ENCODE measurements at places on chromosomes 11 and 22. TPM values are rescaled to one million over a fixed set of nuclear protein-coding genes. Genes with fewer than 3 reads are reported as not detected.

GRCh38 chr11:76415073-76415472 lies 29.7 kb upstream of the EMSY start:
- no peaks in the 10 kb centered on the region for H3K4me1 ChIP-seq
- H3K27ac ChIP-seq: no peak overlapping the region
- no peaks in the 10 kb centered on the region for H3K36me3 ChIP-seq

DNA sequence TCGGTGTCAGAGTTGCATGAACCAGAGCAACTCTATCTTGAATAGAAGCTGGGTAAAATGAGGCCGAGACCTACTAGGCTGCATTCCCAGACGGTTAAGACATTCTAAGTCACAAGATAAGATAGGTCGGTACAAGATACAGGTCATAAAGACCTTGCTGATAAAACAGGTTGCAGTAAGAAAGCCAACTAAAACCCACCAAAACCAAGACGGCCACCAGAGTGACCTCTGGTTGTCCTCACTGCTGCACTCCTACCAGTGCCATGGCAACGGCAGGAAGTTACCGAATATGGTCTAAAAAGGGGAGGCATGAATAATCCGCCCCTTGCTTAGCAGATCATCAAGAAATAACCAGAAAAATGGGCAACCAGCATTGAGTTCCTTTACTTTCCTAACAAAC lies 2.4 kb upstream of the KAT5 start:
- no peak overlapping the region for H3K4me3 ChIP-seq
- no peak overlapping the region for H3K27ac ChIP-seq
- H3K36me3 ChIP-seq: peaks cover 9% of the 10 kb centered on the region
- H3K4me1 ChIP-seq: peaks cover 8% of the 10 kb centered on the region

- H3K27ac ChIP-seq: no peak overlapping the region
- H3K27me3 ChIP-seq: no peaks in the 10 kb centered on the region
- H3K36me3 ChIP-seq: peaks cover 6% of the 10 kb centered on the region
- no peak for DNase-seq
- no peak overlapping the region for H3K4me3 ChIP-seq
Measured at GRCh38 chr22:37053310-37054055, 1.9 kb downstream of the KCTD17 start.

Gene MS4A5
- not detected for total RNA-seq

- H3K4me3 ChIP-seq: no peak overlapping the region
- no peak for DNase-seq
- no peak overlapping the region for H3K27ac ChIP-seq
- H3K4me1 ChIP-seq: no peaks in the 10 kb centered on the region
Measured at GRCh38 chr22:35604621-35605368, 12.3 kb downstream of the MB start.

Gene CTR9
- 29.6 TPM for total RNA-seq

Gene B4GALNT4
- 3.5 TPM for total RNA-seq

DNA sequence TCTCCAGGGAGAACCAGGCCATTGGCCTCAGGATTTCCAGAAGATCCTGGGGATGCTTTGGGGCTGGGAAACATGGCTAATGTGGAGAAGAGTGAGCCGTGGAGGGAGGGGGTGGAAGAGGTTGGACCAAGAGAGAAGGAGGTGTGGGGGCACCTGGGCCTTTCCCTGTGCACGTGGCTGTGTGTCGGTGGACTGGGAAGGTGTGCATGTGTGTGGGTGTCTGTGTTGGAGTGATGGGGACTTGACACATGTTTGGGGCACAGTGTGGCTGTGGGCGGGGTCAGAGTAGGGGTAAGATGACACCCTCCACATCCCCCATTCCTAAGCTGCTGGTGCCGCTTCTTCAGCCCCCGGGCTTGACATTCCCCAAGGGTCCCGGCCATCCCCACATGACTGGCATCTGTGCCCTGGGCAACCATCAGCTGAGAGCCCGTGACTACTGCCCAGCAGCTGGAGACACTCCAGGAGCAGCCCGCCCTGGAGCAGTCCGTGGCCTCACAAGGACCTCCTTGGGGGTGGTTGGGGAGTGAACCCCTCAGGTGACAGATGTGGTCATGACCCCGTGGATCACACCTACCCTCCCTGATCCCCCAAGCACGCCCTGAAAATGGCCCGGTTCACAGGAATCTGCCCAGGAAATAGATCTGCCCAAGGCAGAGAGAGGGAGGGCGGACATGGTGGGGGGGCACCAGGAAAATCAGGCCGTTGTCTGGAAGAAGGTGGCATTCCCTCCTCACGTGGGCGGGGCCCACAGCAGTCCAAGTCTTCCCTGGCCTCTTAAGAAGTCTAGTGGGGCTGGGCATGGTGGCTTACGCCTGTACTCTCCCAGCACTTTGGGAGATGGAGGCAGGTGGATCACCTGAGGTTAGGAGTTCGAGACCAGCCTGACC lies 34.8 kb upstream of the SOX10 start:
- no peaks in the 10 kb centered on the region for H3K4me1 ChIP-seq
- no peak for DNase-seq
- H3K36me3 ChIP-seq: no peaks in the 10 kb centered on the region
- no peak overlapping the region for H3K27ac ChIP-seq

DNA sequence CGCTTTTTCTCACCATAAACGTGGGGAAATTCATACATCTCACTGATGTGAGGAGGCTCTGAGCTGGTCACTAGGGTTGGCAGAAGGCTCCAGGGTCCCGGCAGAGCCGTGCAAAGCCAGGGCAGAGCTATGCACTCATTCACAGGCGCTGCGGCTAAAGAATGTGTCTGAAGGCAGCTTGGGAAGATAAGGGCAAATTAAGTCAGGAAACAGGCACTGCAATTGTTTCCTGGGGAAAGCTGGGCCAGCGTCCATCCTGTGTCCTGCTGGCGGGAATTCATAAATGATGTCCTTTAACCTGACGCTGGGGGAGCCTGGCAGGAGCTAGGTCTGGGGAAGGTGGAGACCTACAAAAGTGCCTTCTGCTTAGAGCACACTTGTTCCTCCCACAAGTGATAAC lies 27.6 kb downstream of the PKNOX2 start:
- H3K4me3 ChIP-seq: no peak overlapping the region
- no peaks in the 10 kb centered on the region for H3K4me1 ChIP-seq
- H3K27ac ChIP-seq: no peak overlapping the region

Gene CLDN5
- 8.9 TPM for total RNA-seq

Gene GTSE1
- total RNA-seq: 14.1 TPM

- DNase-seq: no peak
- H3K27me3 ChIP-seq: no peaks in the 10 kb centered on the region
- no peaks in the 10 kb centered on the region for H3K36me3 ChIP-seq
- no peak overlapping the region for H3K4me3 ChIP-seq
- H3K27ac ChIP-seq: no peak overlapping the region
Measured at GRCh38 chr11:133506023-133506422, 26.3 kb downstream of the OPCML start.

Gene UBE2L3
- total RNA-seq: 39.4 TPM

DNA sequence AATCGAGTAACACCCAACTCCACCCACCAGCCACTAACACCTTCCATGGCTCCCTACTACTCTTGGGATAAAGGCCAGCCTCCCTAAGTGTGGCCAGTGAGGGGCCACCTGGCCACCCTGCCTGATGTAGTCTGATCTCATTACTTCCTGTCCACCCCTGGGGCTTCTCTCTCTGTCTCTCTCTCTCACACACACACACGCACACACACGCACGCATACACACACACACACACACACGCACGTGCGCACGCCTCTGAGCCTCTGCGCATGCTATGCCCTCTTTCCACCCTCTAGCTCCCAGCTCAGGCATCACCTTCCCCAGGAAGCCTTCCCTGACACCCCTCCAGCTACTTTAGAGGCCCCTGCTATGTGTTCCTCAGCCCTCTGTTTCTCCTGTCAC lies 3.9 kb downstream of the MFNG start:
- DNase-seq: no peak
- H3K27ac ChIP-seq: no peak overlapping the region
- no peak overlapping the region for H3K4me3 ChIP-seq
- peaks cover 2% of the 10 kb centered on the region for H3K27me3 ChIP-seq
- H3K36me3 ChIP-seq: peaks cover 40% of the 10 kb centered on the region

Gene MICAL2
- total RNA-seq: 26.8 TPM

DNA sequence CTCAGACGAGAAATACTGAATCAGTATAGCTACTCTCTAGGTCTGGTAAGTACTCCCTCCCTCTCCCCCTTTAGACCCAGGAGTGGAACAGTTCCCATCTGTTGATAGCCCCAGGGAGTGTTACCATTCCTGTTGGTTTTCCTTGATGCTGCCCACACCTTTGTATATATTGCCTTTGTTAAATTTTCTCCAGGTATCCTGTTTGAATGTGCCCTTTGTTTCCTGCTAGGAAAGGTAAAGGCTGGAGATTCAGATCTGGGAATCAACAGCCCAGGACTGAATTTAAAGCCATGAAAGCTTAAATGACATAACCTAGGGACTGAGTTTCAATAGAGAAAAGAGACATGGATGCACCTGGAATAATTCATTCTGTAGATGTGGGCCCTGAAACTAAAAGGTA lies 68.3 kb downstream of the CCDC83 start:
- H3K4me3 ChIP-seq: no peak overlapping the region
- no peak for DNase-seq
- H3K4me1 ChIP-seq: no peaks in the 10 kb centered on the region
- no peaks in the 10 kb centered on the region for H3K36me3 ChIP-seq
- H3K27ac ChIP-seq: no peak overlapping the region

GRCh38 chr11:2998073-2998850 lies 6.1 kb upstream of the NAP1L4 start:
- H3K27me3 ChIP-seq: no peaks in the 10 kb centered on the region
- H3K4me3 ChIP-seq: no peak overlapping the region
- DNase-seq: no peak
- no peak overlapping the region for H3K27ac ChIP-seq
- peaks cover 31% of the 10 kb centered on the region for H3K36me3 ChIP-seq

DNA sequence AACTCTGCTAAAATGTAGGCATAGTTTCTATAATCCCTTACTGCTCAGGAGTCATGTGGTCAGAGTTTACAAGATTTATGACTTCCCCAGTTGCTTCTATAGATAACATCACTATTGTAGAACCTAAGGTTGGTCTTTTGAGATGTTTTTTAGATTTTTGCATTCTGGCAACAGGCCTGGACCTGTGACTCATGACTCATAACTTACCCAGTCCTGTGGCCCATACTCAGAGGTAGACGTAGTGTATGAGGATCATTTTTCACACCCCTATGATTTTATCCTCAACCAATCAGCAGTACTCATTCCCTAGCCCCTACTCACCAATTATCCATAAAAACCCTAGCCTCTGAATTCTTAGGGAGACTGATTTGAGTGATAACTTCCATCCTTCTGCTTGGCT lies 384.4 kb upstream of the DDI1 start:
- no peak overlapping the region for H3K4me3 ChIP-seq
- no peak overlapping the region for H3K27ac ChIP-seq
- DNase-seq: no peak
- H3K4me1 ChIP-seq: no peaks in the 10 kb centered on the region
- H3K27me3 ChIP-seq: no peaks in the 10 kb centered on the region

DNA sequence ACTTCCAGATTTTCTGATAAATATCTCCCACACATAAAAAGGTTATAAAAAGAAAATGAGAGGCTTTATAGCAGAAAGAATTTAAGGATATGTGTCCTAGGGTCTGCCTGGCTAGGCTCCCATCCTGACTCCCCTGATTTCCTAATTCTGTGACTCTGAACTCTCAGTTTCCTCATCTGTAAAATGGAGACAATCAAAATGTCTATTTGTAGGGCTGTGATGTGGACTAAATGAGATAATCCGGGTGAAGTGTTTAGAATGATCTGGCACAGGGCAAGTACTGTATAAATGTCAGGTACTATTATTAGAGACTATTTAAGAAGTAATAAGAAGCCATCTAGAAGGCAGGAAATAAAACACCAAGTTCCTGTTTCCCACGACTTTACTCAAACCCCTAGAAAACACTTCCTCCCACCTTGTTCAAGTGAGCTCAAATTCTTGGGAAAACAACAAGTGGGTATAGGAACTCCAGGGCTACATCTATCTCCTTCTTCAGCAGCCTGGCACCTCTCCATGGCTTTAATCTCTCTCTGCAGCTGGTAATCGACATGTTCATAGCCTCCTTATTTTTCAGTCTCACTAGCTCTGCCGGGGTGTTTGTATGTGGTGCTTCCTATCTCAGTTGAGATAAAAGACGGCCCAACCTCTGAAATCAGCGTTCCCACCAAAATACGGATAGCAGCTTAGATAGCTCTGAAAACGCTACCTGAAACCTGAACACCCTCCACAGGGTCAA lies 6.7 kb downstream of the ASCC2 start:
- no peaks in the 10 kb centered on the region for H3K27me3 ChIP-seq
- no peaks in the 10 kb centered on the region for H3K4me1 ChIP-seq
- no peak overlapping the region for H3K27ac ChIP-seq
- no peak overlapping the region for H3K4me3 ChIP-seq
- peaks cover 51% of the 10 kb centered on the region for H3K36me3 ChIP-seq

Gene FBLN1
- 9.3 TPM for total RNA-seq

GRCh38 chr11:11555208-11555607 lies 66.6 kb downstream of the GALNT18 start:
- no peak overlapping the region for H3K4me3 ChIP-seq
- no peaks in the 10 kb centered on the region for H3K27me3 ChIP-seq
- H3K27ac ChIP-seq: no peak overlapping the region
- DNase-seq: no peak
- H3K36me3 ChIP-seq: no peaks in the 10 kb centered on the region

- no peaks in the 10 kb centered on the region for H3K27me3 ChIP-seq
- H3K4me3 ChIP-seq: peak overlapping the region; percentile 30
- DNase-seq: no peak
- peaks cover 29% of the 10 kb centered on the region for H3K36me3 ChIP-seq
- H3K4me1 ChIP-seq: peaks cover 76% of the 10 kb centered on the region
Measured at GRCh38 chr11:128506999-128507611, 80.3 kb downstream of the ETS1 start.

DNA sequence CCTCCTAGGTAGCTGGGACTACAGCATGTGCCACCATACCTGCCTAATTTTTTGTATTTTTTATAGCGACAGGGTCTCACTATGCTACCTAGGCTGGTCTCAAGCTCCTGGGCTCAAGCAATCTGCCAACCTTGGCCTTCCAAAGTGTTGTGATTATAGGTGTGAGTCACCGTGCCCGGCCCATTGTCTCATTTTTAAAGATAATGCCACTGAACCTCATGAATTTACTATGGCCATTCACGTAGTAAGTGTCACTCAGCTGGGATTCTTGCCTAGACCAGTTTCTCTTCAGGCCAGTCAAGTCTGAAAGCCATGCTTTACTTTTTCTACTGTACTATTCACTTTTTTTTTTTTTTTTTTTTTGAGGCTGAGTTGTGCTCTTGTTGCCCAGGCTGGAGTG lies 22.4 kb downstream of the DEPDC5 start:
- no peaks in the 10 kb centered on the region for H3K4me1 ChIP-seq
- H3K27me3 ChIP-seq: no peaks in the 10 kb centered on the region
- H3K36me3 ChIP-seq: peaks cover 56% of the 10 kb centered on the region
- no peak overlapping the region for H3K27ac ChIP-seq
- no peak for DNase-seq

Gene ANO1
- 0.38 TPM for total RNA-seq

Data from thymus (tissue), 14 donors.